ENCODE measurements at places on chromosomes 11 and 22.

DNA sequence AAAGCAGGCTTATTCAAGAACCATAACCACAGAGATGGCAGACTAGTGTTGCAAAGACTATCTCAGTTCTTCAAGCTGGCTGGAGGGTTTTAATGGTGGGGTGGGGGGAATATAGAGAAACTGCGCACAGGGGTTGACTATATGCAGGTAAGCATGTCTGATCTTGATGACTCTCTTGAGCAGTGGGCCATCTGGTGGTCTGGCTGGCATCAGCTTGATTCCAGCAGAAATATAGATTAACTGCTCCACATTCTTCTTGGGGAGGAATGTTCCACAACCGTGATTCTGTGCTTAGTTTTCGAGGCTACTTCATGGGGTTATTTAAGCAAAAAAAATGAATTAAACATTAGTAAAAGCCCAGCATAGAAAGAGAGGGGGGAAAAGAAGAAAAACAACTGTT, 158.8 kb upstream of the PGR start:
- no peak for DNase-seq

DNA sequence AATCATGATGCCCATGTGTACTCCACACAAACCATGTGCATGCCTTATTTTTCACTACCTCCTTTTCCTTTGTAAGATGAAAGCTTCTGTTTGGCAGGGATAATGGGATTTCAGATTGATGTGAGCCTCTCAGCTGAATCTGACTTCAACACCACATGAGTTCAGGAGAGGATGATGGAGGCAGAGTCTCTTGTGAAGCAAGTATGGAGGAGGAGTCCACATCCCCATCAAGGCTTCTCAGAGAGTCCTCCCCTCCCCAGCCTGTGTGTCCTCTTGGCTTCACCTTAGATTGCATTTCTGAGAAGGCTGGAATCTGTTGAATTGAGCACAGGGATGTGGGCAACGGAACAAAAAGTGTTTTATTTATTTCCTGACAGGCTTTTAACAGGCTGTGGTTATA, 370.4 kb downstream of the FAT3 start:
- no peak for DNase-seq

DNA sequence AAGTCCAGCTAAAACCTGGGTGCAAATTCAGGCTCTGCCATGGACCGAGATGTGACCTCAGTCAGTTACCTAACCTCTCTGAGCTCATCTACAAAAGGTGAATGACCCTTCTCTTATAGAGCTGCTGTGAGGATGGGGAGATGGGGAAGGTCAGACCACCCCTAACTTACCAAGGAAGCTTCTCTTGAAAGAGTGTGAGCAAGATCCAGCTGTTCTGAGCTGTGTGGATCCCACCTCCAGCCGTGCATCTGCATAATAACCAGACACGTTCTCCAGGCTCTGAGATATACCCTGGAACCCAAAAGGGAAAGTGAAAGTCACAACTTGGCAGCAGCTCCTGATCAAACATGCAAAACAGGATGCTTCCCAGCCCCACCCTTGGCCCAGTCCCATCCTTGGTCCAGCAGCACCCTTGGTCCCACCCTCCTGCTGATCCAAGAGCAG, at the start of gene APOL3:
TSS of gene APOL3 (minus strand) at position 257 of the 444 bp plus-strand sequence. CDS start 11,700 bp downstream, outside the sequence.
- DNase-seq, result peak; percentile 30

- DNase-seq, result no peak
Observed at GRCh38 chr11:12381875-12382274, 4.5 kb downstream of the PARVA start.

- no peak for DNase-seq
Observed at GRCh38 chr11:32713496-32713895, 81.0 kb downstream of the CCDC73 start.

GRCh38 chr11:90220391-90220790, 2.5 kb downstream of the CHORDC1 start:
- DNase-seq, result no peak

DNA sequence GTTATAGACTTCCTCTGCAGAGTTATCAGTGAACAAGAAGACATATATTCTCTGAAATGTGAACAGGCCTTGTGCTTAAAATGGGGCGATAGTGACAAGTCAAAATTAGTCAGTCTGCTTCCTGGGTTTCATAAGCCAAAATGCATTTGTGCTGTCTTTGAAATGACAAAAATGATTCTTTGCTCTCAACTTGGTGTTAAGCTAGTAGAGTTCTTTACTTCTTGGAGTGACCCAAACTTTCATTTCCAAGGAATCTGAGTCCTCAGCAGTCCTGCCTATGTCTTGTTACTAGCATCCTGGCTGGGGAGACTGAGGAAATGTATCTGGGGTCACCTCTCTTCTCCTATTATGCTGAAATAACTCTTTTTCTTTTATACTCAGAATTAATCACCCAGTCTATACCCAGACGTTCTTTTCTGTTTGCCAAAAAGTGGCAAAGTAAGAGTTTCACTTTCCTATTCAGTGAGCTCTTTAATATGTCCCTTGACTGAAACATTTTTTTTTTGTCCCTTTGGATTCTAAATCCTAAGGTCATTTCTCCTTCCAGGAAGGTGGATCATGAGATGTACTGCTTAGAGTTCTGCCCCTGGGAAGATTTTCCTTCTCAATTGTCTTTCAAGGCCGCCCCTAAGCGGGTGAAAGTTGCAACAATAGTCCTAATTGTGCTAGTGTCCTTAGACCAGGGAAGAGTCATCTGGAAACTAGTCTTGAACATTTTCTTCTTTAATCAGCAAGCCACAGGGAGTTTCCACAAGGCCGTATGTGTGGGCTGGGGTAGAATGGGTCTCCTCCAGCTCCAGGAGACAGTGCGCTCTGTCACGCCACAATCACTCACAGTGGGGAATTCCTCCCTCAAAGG, 53.0 kb upstream of the RDX start:
- DNase-seq, result peak; percentile 67

DNA sequence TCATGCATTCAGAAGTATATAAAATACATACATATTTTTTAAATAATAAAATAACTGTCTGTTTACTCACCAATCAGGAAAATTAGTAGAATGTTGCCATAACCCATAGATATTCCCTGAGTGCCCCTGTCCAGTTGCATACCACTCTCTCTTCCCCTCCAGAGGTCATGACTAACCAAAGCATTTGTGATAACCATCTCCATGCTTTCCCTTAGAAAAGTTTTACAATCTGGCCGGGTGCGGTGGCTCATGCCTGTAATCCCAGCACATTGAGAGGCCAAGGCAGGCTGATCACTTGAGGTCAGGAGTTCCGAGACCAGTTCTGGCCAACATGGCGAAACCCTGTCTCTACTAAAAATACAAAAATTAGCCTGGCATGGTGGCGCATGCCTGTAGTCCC, 33.2 kb upstream of the LDHA start:
- no peak for DNase-seq

GRCh38 chr11:121645001-121645400, 192.2 kb upstream of the SORL1-AS1 start:
- DNase-seq, result no peak

- DNase-seq, result no peak
Observed at GRCh38 chr11:35042224-35042623, 96.7 kb upstream of the CD44 start.

- no peak for DNase-seq
Observed at GRCh38 chr22:32957200-32957803, 100.9 kb downstream of the SYN3 start.

GRCh38 chr22:39917197-39917643, 16.3 kb downstream of the GRAP2 start:
- DNase-seq, result no peak

DNA sequence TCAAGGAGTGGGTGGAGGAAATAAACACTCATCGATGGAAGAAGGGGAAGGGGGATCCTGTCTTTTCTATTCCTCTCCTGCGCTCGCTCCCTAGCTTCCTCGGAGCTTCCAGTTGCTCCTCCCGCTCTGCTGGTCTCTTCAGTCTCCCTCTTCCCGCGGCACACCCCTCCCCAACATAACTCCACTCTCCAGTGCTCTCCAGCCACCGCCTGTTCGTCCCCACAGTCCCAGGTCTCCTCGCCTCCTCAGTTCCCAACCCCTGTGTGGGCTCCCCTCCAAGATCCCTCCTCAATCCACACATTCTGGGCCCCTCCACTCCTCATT, 438 bp downstream of the ZW10 start:
- no peak for DNase-seq

DNA sequence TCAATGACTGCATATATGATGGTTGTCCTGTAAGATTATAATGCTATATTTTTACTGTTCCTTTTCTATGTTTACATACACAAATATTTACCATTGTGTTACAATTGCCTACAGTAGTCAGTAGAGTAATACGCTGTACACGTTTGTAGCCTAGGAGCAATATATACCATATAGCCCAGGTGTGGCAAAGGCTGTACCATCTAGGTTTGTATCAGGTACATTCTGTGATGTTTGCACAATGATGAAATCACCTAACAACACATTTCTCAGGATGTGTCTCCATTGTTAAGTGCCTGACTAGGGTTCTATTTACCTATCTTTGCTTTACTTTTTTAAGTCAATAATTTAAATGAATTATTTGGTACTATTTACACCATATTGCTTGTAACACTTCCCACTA, 21.9 kb downstream of the PRR5L start:
- DNase-seq, result no peak

- no peak for DNase-seq
Observed at GRCh38 chr11:27174021-27174420, 133.4 kb downstream of the BBOX1 start.

- peak; percentile 95 for DNase-seq
Observed at GRCh38 chr11:65420979-65421793, 1.4 kb upstream of the NEAT1 start.

DNA sequence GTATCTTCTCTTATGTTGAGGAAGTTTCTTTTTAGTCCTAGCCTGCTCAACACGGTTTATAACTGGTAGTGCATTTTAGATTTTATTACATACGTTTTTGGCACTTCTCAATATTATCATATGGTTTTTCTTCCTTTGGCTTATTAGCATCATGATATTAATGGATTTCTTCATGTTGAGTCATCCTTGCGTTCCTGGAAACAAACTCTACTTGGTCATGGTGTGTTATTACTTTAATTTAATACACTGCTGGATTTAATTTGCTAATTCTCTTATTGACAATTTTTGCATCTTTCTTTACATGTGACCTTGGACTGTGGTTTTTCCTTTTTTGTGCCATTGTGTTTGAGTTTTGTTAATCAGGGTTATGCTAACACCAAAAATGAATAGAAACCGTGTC, 20.5 kb downstream of the IGF2 start:
- DNase-seq, result no peak

- peak; percentile 11 for DNase-seq
Observed at GRCh38 chr11:68810164-68810563, 31.6 kb downstream of the CPT1A start.

- no peak for DNase-seq
Observed at GRCh38 chr11:44199298-44199697, 103.8 kb downstream of the EXT2 start.

DNA sequence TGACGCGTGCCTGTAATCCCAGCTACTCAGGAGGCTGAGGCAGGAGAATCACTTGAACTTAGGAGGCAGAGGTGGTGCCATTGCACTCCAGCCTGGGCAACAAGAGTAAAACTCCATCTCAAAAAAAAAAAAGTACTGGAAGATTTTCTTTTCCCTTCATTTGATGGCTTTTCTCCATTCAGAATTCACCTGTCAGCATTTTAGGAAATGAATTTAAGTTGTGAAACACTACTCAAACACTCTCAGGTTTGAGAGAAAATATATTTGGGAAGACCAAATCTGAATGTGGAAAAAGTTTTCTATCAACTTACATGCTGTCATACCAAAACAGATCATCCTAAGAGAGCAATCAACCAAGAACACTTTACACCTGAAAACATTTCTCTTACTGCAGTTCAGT, 2.7 kb downstream of the EIF4ENIF1 start:
- no peak for DNase-seq

DNA sequence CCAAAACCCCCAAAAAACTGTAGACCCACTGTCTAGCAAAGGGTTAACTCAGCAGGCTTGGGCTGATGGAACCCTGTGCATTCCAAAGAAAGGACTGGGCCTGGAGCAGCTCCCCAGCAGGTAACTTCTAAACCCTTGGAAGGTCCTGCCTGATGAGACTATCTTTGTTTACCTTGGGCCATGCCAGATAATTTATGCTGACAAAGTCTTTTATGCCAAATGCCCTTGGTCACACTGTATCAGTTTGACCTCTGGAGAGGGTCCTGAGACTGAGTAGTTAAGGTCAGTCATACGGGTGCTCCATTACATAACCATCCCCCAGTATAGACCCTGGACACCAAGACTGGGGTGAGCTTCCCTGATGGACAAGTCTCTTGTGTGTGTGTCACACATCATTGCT, 21.9 kb upstream of the DNAL4 start:
- no peak for DNase-seq

DNA sequence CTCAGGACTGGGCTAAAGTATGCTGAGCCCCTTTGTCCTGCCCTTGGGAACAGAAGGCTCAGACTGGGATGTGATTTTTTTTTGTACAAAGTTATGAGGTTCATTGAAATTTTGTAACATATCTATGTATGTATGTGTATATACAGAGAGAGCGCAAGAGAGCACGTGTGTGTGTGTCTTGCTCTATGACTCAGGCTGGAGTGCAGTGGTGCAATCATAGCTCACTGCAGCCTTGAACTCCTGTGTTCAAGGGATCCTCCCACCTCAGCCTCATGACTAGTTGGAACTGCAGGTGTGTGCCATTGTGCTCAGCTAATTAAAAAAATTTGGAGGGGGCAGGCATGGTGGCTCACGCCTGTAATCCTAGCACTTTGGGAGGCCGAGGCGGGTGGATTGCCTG, 5.7 kb downstream of the TMEM25 start:
- no peak for DNase-seq

DNA sequence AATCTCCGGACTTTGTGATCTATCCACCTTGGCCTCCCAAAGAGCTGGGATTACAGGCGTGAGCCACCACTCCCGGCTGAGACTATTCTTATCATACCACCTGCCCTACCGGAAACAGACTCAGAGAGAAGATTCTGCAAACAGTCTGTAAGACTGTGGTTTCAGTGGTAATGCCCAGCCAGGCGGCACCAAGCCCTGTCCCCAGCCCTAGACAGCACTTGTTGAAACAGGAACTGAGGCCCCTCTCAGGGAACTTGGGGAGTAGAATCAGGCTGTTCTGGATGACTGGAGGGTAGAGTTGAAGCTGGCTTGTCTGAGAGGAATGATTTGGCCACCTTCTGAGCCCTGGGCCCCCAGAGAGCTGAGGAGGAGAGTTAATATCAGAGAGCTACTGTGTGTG, 1.3 kb upstream of the INSC start:
- peak; percentile 43 for DNase-seq

- no peak for DNase-seq
Observed at GRCh38 chr11:30257058-30257457, 26.2 kb downstream of the FSHB start.

DNA sequence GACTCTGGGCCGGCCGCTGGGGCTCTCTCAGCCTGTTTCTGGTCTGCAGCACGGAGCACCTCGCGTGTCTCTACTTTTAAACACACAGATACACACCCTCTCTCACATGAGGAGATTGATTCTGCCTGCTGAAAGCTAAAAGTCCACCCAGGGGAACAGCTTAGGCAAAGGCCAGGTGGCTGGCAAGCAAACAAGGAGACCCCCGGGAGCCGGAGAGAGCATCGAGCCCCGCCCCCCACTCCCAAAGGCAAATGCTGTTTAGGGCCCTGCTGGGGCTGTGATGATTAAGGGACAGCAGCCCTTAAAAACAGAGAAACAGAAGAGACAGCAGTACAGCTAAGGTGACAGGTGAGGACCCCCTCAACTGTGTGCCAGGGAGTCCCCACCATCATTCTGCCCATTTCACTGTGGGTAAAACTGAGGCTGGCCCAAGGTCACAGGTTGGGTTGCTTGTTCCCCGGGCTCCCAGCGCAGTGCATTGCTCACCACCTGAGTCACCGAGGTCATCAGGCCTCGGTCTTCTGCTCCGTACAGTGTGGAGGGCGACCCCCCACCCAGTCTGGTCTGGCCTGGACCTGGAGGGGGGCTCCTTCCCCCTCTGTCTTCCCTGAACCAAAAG, 6.8 kb downstream of the CABP7 start:
- DNase-seq, result no peak
